ENCODE measurements at places on chromosomes 6 and 20.

DNA sequence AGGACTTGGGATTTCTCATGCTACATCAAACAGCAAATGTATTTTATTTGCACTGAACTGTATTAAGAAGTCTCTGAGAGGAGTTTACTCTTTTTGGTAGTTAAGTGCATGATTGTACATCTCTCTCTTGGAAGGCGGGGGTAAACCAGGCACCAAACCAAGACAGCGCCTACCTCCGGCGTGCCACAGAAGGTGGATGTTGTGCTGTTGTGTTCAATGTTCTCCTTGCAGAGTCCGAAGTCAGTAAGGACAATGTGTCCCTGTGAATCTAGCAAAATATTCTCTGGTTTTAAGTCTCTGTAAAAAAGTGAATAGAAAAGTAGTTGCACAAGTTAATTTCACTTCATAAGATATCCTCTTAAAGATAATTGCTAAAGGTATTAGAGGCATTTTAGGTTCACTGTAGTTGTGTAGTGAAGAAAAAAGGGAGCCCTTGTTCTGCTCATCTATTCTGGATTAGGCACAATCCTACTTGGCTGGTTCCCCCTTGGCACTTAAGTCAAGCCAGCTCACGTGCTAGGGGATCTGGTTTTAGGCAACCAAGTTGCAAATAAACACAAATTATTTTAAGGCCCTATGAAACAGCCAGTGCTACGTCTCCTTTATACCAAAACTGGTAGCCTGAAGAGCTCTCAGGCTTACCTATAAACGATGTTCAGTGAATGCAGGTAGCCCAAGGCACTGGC, 119.7 kb upstream of the SLC2A12 start:
- DNase-seq = no peak

GRCh38 chr20:57708694-57709673, 831 bp downstream of the PMEPA1 start:
- no peak for DNase-seq

DNA sequence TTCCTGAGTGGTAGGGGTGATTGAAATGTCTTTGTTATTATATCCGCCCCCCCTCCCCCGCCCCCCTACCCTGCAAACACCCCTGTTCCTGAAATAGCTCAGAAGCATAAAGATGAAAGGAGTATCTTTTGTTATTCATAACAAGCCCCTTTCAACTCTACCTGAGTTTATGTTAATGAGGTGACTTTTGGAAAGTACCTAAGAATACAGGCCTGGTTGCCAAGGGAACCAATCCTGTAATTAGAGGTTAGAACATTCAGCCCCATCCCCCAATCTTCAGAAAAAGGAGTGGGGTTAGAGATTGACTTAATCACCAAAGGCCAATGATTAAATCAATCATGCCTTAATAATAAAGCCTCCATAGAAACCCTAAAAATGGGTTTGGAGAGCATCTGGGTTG, 979.2 kb upstream of the GJE1 start:
- no peak for DNase-seq

DNA sequence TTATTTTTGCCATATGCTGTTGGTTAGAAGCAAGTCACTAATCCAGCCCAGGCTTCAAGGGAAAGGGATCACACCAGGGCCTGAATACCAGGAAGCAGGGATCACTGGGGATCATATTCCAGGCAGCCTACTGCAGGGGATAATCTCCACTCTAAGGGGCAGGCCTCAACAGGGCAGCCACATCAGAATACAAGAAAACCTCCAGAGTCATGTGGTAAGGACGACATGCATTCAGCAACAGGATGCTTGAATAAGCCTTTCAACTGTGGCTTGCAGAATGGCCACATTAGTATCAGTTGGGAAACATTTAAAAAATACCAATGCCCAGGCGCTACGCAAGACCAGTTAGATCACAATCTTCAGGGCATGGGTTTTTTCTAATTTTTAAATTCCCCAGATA, 109.1 kb downstream of the LY86 start:
- DNase-seq = no peak

- no peak for DNase-seq
Observed at GRCh38 chr6:34202329-34203201, 34.1 kb upstream of the HMGA1 start.

- no peak for DNase-seq
Observed at GRCh38 chr6:166599205-166599604, 12.7 kb upstream of the RAMACL start.

GRCh38 chr6:87543696-87544473, 45.9 kb downstream of the RARS2 start:
- no peak for DNase-seq

DNA sequence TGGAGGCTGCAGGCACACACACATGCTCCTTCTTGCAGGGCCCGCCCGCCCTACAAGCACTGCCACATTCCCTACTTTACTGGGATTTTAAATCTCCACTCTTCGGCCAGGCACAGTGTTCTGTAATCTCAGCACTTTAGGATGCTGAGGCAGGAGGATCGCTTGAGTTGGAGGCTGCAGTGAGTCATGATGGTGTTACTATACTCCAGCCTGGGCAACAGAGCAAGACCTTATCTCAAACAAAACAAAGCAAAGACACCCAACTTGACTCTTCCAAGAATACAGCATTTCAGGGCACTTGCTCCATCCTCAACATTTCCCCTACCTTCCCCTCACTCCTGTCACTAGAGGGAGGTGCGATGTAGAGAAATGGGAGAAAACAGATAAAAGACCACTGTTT, 194.0 kb downstream of the MYLK4 start:
- no peak for DNase-seq

GRCh38 chr6:147577488-147577887, 69.0 kb downstream of the SAMD5 start:
- DNase-seq = no peak
